ENCODE measurements at places on chromosomes 16 and 17. TPM values are rescaled to one million over a fixed set of nuclear protein-coding genes. Genes with fewer than 3 reads are reported as not detected.

DNA sequence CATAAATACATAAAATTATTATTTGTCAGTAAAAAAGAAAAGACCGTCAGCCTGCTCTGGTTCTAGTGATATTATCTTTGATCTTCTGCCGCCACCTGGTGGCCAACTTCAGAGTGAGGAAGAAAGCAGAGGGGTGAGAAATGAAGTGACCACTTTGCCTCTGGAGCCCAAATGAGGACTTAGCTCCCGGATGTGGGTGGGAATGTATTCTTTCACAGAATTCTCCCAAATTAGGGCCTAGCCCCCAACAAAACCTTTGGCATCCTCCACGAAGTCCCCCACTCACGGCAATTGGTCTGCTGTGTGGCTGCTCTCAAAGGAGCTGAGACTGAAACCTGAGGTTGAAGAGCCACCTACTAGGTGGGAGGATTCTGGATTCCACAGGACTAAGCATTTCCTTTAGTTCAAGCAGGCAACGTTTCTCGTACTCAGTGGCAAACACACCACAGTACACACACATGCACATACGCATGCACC, 4.9 kb upstream of the ZNF267 start:
- peak; percentile 95 for DNase-seq

DNA sequence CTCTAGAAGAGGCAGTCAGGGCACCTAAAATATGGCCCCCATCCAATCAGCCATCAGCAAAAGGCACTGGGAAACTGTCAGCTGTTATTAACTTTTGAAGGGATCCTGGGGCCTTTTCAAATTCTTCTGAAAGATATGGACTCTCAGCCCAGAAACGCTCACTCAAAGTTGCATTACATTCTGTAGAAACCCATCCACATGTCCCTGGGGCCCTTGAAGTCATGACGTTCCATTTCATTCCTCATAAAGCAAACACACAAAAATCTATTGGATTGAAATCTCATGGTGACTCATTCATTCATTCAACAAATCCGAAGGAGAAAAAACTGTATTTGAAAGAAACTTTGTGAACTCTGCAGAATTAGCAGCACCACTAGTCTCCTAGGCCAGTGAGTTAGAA, 215.3 kb downstream of the C16orf95 start:
- no peak for DNase-seq

- no peak for DNase-seq
Observed at GRCh38 chr17:19021622-19022083, 17.1 kb upstream of the FAM83G start.

DRC7 gene
- total RNA-seq: not detected

- DNase-seq: no peak
Observed at GRCh38 chr16:86951831-86952598, 365.2 kb downstream of the C16orf95 start.

DNA sequence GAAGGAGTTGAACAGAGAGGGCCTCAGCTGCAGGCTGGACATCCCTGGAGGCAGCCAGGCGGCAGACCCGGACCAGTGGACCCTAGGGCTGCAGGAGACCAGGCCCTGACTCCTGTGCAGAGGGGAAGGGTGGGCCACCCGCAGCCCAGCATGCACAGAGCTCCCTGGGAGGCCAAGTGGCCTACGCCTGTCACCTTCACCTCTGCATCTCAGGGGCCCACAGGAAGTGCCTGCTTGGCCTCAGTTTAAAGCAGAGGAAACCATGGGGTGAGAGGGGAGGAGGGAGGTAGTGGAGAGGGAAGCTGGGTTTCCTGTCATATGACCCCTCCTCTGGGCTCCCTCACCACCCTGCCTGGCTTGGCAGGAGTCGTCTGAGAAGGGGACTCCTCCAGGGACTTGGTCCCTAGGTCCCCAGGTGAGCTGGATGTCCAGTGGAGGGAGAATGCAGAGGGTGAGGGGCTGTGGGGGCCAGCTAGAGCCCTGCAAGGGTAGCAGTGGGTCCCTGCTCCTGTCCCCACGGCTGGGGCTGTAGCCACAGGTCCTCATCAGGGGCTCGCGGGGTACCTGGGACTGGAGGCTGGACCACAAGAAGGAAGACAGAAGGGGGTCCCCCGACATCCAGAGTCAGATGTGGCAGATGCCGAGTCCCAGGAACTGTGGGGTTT, at the start of gene TMC8:
Gene TMC8 (plus strand): TSS at position 335 of the 665 bp plus-strand sequence. CDS start 818 bp downstream, outside the sequence.
- no peak for DNase-seq
